ENCODE measurements at places on chromosomes 7 and 10. TPM values are rescaled to one million over a fixed set of nuclear protein-coding genes. Genes with fewer than 3 reads are reported as not detected.

DNA sequence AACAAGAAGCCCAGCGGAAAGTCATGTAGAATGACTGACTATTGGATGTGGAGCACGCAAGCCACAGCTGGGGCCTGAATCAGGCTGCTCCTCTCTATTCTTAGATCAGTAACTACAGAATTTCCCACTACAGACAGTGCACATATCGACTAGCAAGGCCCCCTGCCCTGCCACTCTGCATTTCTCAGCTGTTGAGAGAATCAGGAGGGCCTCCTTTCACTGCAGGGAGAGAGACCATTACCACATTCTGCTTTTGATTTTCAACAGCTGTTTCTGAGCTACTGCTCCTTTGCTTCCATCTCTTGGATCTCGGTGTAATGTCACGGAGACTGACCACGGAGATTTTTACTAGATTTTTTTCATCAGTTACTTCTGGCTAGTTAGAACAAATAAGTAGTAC, 73.8 kb downstream of the PON1 start:
- DNase-seq: no peak

GRCh38 chr10:13830385-13830784, 243.6 kb downstream of the PRPF18 start:
- DNase-seq: no peak

DNA sequence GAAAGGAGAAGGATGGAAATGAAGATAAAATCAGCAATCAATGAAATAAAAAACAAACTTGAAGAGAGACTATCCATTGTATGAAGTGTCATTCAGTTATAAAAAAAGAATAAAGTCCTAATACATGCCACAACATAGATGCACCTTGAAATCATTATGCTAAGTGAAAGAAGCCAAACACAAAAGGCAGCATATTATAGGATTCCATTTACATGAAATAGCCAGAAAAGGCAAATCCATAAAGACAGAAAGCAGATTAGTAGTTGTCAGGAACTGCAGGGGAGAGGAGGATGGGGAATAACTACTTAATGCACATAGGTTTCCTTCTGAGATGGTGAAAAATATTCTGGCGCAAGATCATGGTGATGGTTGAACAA, 6.6 kb upstream of the PON1 start:
- DNase-seq: no peak

Gene PRLHR
- 0.03 TPM for polyA plus RNA-seq

Gene HABP2
- 1.3 TPM for polyA plus RNA-seq

Gene GDF10
- polyA plus RNA-seq: 166 TPM
